Tibial nerve (tissue), 4 donors: ENCODE measurements at places on chromosomes 7 and 10. TPM values are rescaled to one million over a fixed set of nuclear protein-coding genes. Genes with fewer than 3 reads are reported as not detected.

The DRGX gene
- total RNA-seq, result not detected

The CPA1 gene
- 37.8 TPM for total RNA-seq

The CYP3A5 gene
- 3.9 TPM for total RNA-seq

The NAT16 gene
- not detected for total RNA-seq

GRCh38 chr7:92671505-92672169, 81.4 kb upstream of the FAM133B start:
- no peak for DNase-seq

DNA sequence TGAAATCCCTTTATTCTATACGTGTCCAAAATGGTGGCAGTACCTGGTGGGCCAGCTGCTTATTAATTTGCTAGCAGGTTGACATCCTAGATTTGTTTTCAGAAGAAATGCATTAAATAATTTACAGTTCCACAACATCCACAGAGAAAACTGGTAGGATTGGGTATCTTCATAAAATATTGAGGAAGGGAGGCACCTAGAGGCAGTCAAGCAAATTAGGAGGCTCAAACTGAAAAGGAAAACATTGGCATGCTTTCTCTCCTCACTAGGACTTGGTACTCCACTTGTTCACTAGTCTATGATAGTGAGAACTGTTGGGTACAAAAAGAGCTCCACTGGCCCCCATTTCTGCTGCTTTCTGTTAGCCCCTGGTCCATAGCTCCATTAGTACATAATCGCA, 18.3 kb upstream of the LRGUK start:
- no peak for DNase-seq

DNA sequence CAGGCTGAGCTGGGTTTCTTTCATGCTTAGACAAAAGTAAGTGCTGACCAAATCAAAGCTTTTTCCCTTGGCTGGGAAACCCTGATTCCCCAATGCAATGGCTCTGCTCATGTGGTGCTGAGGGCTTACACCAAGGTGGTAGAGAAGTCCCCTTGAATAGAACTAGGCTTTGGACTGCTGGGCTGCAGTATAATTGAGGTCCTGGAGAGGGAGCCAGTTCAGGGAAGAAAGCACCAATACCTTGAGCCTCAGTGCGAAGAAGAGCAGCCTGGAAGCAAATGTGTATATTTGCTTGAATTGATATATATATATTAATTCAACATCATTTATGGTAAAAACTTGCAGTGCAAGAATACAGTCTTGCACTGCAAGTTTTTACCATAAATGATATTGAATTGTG, 391.1 kb downstream of the RPS24 start:
- no peak for DNase-seq

GRCh38 chr7:18165166-18165565, 137.5 kb upstream of the PRPS1L1 start:
- no peak for DNase-seq

DNA sequence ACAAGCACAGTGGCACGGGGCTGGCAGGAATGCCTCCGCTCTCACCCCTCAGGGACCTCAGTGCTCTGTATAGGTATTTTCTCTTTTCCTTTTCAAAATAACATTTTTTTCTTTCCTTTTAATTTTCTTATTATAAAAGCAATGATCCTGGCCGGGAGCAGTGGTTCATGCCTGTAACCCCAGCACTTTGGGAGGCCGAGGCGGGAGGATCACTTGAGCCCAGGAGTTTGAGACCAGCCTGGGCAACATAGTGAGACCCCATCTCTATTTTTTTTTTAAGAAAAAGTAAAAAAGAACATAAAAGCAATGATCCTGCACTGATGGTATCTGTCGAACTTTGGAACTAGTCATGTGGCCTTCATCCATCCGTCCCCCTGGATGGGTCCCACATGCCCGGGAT, 3.2 kb downstream of the PRF1 start:
- no peak for DNase-seq

- DNase-seq, result no peak
Observed at GRCh38 chr10:66095610-66096009, 830.2 kb upstream of the LRRTM3 start.

DNA sequence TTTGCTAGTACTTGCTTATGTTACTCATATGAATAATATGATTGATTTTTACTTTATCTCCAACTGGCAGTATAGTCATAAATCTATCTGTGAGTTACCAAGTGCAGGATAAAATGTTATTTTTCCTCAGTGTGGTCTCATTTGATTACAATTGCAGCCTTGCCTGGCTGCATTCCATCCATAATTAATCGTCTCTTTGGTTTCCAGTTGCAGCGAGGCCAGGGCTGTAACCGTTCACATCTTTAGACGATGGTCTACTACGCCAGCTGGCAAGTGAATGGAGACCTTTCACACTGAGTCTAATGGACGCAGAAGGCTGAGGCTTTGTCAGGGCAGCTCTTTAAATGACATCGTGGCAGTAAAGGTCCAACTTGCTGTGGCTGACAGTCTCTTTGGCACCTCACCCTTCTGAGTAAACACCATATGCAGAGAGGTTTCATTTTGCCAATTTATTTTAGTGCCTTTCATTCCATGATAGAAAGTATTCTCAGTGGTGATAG, 84.0 kb downstream of the ARL4A start:
- DNase-seq, result no peak

GRCh38 chr10:102449321-102450123, 1.8 kb downstream of the C10orf95 start:
- DNase-seq, result peak; percentile 55

- no peak for DNase-seq
Observed at GRCh38 chr10:126425489-126426065, 37.3 kb upstream of the ADAM12 start.

DNA sequence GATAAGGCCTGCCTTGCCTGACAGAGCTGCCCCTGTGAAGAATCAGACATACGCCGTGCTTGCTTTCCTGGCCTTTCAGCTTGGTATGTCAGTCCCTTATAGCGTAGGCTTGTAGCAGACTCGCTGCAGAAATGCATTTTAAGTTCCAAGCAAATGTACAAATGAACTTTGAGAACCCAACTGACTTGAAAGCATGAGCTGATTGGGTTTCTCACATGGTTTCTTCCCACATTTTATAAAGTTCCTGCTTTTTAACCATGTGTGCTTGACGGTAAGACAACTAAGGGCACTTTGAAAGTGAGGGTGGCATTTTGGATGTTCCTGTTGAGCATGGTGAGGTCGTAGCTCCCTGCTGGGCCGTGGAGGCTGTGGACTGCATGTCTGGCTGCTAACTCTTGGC, 62.6 kb downstream of the CCNY start:
- no peak for DNase-seq

- DNase-seq, result no peak
Observed at GRCh38 chr10:81367132-81367531, 507.9 kb upstream of the NRG3 start.

DNA sequence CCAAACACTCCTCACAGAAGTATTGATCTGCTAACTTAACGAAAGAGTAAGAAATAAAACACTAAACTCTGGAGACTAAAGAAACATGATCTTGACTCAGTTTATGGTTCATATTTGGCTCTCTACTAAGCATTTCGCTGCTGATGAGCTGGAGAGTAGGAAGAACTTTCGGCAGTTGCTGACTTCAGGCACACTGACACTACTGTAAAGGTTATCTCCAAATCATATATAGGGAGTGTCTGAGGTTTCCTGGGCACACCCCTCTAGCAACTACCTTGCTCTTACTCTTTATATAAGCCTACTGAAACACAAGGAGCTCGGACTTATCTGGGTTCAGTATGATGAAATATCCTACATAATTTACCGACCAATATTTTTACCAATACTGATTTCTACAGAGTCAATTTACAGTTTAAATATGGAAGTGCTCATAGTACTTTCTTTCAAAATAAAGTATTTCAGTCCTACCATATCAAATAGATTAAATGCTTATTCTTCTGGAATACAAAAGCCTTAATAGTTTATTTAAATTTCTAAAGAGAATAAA, 39.5 kb downstream of the ERCC6 start:
- no peak for DNase-seq
